ENCODE measurements at places on chromosomes 1 and 21.
A peak's percentile ranks its signal among the peaks of the same experiment; 100 is the strongest.

DNA sequence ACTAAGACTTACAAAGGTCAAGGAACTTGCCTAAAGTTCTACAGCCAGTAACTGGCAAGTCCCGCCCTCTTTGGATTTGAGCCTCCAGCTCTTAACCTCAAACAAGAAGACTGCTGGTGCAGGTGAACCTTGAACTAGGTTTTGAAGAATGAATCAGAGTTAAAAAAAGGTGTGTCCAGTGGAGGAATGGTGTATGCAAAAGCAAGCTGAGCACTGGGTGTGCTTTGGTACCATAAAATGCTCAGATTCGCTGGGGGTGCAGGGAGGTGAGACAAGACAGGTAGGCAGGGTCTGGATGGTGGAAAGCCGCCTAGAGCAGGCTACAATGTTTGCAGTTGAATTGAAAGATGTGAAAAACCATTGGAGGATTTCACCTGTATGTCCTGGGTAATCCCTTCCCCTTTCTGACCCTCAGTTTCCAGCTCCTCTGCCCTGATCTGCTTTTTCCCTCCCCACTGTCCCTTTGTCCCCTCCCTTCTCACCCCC lies 39.8 kb downstream of the FOXD2 start:
- no peak for DNase-seq

DNA sequence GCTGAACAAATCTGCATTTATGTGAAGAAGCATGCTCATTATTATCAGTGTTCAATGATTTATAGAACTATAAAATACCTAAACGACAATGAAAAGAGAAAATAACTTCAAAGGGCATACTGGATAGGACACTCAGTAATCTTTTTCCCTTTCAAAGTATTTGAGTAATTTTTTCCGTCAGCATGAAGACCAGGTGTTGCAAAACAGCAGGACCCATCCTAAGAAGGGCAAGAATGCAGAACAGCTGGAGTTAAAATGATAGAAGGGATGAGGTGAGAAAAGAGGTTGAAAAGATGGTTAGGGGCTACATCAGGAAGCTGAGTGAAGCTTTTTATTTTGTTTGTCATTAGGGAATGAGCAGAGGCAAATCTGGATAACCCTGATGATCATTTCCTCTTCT lies 7.1 kb upstream of the RGS18 start:
- no peak for DNase-seq

DNA sequence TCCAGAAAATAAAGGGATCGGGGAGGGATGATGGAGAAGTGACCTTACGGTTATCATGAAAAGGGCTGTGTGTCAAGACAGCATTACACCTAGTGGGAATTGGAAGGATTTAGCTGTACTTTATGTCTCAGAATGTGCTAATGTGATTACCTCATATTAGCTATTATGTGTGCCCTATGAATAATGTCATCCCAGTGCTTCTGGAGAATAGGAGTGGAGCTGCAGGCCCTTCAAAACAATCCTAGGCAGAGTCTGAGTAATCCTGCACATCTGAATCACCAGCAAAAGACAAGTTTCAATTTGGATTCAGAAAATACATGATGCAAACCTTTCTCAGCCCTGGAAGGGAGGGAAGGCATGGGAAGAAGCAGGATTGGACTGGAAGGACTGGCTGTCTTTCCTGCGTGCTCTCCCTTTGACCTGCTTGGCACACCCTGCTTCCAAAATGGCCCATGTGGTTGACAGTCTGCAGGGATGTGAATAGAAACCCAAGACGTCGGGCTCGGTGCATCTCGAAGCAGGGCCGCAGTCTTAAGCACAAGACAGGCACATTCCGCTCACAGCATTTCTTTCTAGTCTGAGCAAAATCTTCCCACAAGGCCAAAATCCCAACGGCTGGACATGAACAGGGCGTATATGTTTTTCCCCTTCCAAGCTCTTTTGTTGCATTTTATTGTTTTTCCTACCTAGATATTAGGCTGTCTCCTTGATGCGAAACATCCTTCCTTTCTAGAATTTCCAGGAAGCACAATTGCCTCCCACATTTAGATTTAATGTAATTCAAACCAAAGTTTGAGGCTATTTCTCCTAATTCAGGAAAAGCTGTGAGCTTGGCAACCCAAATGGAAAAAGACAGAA lies 54.3 kb upstream of the TARBP1 start:
- peak; percentile 33 for DNase-seq

DNA sequence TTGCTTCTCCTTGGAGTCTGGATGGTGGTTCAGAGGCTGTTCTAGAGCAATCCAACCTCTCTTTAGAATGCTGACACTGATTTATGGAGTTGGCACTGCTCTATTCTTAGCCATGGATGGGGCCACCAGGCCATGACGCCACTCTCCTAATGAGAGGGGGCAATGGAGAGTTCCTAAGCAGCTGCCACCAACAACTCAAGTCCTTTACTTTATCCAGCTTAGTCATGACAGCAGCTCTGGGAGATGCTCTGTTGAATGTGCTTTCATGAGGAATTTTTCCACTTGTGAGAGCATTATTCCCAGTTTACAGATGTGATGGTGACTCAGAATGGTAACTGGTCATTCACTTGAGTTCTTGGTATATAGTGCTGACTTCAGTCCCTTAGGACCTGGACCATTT lies 366.3 kb downstream of the HHAT start:
- DNase-seq: no peak

DNA sequence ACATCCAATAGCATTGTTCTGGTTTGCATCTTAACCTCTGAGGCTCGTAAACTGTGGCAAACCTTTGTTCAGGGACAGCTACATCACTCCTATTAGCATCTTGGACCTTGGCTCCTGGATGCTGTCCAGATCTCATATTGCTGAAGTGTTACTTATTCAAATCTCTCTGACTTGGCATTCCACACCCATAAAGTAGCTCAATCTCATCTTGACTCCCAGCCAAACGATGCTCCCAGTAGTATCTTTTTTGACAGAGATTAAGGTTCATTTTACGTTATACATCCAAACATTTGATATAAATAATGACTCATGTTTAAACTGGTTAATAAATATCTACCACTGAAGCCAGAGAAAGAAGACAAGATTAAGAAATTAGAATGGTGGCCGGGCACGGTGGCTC lies 4.4 kb upstream of the FLVCR1 start:
- DNase-seq: no peak

- DNase-seq: no peak
These were observed 32.4 kb downstream of the SLAMF1 start for GRCh38 chr1:160614410-160614809.

DNA sequence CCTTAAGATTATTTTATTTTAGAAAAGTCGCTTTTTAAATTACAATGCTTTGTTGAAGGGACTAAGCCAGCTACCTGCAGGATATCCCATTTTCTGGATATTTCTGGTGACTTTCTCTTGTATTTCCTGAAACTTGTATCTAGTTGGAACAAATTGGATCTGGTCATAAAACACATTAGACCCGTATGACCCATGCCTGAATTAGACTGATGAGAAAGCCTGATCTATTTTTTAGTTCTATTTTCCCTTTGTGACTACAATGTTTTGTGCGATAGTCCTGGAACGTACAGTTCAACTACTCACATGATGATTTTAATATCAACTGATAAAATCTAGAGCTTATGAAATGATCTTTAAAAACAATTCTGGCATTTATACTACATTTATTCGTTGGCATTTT lies 151.8 kb downstream of the RHOU start:
- no peak for DNase-seq

DNA sequence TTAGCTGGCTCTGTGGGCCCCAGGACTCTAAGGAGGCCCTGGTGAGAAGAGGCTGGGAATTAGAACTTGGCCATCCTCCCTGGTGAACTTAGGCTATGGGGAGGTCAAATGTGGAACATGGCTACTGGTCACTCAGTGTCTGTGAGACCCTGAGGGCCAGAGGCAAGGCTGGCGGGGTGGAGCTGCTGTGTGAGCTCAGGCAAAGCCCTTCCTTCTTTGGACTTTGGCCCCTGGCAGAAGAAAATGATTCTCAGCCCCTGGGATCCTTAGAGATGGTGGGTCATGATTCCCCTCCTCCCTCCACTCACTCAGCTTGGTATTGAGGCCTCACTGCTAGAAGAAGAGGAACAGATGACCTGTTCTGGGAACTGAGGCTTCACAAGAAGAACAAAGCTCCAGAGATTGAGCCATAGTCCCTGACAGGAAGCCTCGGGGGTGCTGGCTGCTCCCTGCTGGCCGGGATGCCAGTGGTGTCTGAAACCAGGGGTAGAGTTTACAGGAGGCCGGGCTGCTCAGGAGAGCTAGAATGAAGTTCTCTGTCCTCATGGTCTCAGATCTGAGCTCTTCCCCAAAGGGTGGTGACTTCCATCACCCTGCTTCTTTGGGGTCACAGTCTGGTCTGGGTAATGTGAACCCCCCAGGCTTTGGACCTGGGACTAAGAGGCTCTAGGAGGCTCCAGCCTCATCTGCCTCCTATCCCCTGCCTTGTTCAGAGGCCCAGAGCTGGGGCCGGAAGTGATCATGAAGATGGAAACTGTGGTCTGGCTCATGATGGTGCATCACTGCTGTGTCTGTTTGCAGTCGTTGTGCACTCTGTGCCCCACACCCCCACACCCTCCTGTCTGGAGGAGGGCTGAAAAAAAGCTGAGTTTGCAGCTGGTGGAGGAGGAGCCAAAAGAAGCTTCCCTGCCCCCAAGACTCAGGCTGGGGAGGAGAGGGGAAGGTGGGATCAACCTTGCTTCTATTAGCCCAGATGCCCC lies 905 bp downstream of the BTBD19 start:
- DNase-seq: no peak

DNA sequence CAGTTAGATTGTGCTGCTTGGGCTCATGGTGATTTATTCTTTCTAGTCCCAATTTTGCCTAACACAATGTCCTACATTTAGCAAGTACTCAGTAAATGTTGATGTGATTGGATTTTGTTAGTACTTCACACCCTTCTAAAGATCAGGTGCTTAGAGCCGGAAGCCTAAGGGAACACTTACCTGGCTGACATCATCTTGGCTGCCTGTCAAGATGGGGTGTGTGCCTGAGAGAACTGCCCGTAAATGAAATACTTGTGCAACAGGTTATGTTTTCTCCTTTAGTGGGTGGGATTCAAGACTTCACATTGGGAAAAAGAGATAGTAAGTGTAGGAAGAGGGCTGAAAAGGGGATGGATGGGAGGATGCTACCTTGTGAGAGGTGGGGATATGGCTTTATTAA lies 75.5 kb upstream of the MACF1 start:
- no peak for DNase-seq

- DNase-seq: no peak
These were observed 248.8 kb downstream of the SMYD3 start for GRCh38 chr1:246258250-246258649.

DNA sequence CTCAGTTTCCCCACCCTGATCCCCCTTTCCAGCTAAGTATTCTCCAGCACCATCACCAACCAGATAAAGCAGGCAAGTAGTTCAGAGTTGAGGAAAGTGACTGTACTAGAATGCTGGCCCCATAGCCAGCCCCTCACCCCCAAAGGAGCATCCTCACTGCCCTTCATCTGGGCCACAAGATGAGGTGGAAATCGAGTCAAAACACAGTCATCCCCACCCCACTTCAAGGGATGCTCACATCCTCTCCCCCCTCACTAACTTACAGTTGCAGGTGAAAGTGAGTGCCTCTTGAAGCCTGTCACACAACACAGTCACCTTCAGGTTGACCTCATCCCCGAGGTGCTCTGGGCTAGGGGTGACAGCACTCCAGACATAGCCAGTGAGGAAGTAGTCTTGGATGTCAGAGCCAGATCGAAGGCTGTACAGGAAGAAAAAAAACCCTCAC lies 30.4 kb downstream of the PIK3C2B start:
- no peak for DNase-seq

- DNase-seq: no peak
These were observed 10.7 kb downstream of the CDC7 start for GRCh38 chr1:91511386-91511785.
